ENCODE measurements at places on chromosomes 12 and 14.

DNA sequence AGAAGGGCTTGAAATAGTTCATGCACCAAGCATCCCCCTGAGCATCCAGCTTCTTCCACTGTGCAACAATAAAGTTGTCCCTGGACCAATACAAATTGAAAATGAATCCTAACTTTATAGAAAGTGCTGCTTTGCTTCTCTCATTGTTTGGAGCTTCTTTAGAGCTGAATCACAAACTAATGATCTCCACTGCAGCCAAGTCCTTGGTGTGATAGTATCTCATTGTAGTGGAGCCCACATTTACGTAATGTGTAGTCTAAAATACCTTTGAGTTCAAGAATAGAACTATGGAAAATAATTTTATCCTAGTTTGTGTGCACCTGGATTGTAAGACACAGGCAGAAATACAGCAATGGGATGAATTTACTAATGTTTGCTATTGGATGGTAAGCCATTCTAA, 319.9 kb downstream of the EGLN3 start:
- DNase-seq = no peak

- no peak for DNase-seq
Measured at GRCh38 chr12:11763760-11764520, 114.5 kb downstream of the ETV6 start.

GRCh38 chr12:104501660-104502059, 44.9 kb downstream of the CHST11 start:
- DNase-seq = peak; percentile 61

DNA sequence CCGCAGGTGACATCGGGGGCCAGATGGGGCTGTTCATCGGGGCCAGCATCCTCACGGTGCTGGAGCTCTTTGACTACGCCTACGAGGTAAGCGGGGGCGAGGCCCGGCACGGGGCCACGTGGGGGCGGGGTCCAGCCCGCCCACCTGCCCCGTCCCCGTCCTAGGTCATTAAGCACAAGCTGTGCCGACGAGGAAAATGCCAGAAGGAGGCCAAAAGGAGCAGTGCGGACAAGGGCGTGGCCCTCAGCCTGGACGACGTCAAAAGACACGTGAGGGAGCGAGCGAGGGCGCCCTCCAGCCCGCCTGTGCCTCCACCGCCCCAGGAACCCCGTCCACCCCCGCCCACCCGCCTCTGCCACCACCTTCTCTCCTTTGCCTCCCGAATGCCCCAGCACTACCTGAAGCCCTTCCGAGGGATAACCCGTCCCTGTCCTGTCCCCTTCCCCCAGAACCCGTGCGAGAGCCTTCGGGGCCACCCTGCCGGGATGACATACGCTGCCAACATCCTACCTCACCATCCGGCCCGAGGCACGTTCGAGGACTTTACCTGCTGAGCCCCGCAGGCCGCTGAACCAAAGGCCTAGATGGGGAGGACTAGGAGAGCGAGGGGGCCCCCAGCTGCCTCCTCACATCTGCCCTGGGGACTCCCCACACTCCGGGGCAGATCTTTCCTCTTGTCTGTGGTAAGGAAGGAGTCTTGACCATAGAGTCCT, 3.9 kb upstream of the SMARCD1 start:
- DNase-seq = no peak

DNA sequence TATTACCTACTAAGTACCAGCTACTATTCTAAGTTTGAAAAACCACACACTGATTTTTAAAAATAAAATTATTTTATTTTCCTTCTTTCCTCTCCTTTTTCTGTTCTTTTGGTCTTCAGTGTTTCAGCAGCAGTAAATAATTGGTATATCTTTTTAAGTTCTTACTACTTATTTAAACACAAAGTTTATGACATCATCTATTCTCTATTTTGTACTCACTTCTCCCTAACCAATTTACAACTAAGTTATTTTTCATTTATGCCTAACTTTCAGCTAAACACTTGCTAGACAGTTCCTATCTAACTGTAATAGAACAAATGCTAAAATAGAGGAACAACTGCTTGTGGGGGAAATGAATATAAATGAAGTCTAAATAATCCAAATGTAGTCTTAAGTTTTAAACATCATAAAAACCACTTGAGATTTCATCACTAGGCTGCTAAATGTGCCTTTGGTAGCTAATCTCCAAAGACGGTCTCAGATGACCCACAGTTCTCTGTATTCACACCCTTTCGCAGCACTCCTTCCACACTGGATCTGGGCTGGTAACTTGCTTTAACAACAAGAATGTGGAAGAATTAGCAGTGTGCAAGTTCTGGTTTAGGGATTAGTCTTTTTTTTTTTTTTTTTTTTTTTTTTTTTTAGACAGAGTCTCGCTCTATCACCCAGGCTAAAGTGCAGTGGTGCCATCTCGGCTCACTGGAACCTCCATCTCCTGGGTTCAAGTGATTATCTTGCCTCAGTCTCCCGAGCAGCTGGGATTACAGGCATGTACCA, 41.0 kb downstream of the TFCP2 start:
- DNase-seq = no peak

DNA sequence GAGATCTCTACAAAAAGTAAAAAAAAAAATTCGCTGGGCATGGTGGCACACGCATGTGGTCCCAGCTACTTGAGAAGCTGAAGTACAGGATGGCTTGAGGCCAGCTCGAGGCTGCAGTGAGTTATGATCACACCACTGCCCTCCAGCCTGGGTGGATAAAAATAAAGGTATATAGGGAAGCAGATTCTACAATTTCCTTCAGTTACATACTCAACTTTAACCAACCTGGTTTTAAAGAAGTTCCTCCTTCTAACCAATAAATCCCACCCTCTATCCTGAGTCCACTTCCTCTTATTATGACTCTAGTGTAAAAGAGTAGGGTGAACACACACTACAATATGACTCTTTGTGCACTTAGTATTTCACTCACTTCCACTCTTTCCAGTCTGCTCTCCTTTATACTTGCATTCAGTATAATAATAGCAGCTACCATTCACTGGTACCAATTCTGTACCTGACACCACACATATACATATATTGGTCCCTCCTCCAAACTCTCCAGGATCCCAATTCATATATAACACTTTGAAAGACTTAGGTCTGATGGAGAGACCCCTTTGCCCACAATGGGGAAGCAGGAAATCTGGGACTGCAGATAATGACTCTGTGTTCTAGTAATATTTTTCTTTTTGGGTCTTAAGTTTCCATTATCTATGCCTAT, 2.3 kb downstream of the ARF3 start:
- no peak for DNase-seq

DNA sequence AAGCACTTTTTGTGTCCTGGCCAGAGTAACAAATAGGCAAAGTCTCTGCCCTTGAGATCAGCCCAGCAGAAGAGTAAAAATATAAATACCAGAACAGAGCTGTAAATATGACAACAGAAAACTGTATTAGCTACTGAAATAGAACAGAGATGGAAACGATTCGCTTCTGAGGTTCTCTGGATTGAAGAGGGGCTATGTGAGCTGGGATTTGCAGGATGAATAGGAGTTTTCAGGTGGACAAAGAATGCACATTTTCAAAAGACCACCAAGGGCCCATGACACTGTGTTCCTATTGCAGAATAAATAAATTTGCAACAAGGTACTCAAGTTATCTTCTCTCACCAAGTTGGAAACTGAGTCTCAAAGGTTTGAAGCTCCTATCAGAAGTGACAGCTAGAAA, 176.6 kb downstream of the BCL11B start:
- DNase-seq = no peak

DNA sequence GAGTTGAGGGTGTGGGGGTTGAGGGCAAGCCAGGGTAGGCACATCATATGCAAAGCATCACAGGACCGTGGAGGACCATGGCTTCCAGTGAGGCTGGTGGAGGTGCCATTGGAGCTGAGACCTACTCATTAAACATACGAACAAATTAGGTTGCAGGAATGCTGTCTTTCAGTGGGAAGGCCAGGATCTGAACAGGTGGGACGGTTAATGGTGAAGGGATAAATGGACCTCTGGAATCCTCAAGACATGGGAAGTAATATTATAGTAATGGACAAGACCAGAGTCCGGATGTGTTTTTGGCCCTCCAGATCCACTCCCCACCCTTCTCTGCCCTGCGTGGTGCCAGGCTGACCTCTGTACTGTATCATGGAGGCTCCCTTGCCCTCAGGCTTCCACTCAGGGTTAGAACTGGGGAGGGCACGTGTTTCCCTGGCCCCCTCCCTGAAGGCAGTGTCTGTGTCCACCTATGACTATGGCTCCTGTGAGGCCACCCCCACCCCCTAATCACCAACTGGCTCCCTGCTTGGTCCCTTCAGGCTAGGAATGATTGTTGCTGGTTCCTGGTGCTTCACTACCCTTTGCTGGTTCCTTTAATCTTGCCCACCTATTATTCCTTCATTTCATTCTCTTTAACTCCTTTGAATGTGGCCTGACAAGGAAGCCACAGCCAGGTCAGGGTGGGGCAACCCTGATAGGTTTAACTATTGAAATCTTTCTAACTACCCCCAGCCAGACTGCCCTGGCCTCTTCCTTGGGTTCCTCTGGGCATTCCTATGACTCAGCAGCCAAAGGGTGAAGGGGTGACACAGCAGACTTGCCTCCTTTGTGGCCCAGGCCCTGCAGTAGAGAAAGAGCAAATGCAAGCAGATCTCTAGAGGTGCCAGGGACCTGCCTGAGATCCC, 10.7 kb downstream of the DHRS2 start:
- no peak for DNase-seq

DNA sequence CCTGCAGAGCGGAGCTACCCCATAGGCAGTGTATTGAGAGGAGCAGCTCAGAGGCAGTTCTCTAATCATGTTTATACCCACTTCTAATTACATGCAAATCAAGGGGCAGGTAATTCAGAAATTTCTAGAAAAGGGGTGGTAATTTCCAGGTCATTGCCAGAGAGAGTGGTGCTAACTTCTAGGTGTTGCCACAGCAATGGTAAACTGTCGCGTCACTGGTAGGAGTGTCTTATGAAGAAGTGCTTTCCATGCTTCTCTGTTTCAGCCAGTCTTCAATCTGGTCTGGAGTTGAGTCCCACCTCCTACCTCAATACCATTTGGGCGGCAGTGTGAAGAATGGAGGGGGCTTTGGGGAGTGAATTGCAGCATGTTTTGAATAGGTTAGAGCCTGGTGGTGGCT, 8.5 kb upstream of the AMN1 start:
- no peak for DNase-seq

- DNase-seq = no peak
Measured at GRCh38 chr12:107400686-107401447, 284.7 kb upstream of the PWP1 start.

GRCh38 chr12:26031318-26031717, 72.8 kb downstream of the RASSF8 start:
- DNase-seq = no peak

DNA sequence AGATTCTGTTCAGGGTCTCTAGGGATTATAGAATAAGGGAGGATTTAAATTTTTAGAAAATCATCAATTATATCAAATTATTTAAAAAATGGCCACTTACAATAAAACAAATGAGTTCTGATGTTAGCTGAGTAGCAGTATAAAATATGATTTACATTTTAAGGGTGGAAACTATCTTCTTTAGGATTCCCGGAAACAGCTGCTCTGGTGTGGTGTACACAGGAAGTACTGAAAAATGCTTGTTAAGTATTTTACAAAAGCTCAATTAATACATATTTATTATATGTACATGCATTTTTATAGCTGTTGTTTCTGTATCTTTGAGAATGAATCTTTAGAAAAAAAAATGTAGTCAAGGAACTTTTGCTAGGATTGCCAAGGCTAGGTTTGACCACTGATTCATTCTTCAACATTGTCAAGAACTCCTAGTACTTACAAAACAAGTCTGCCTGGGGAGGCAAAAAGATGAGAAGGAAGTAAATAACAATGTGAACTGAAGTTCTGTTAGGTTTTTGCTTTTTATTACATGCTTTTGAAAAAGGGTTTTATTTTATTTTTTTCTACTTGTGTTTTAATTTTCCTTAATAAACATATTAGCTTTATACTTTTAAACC, 48.0 kb downstream of the ARF6 start:
- DNase-seq = no peak

GRCh38 chr12:61365001-61365400, 895.2 kb upstream of the USP15 start:
- no peak for DNase-seq

GRCh38 chr12:121581686-121582429, 1.0 kb upstream of the KDM2B start:
- DNase-seq = no peak

GRCh38 chr14:65160091-65160490, 57.8 kb upstream of the MAX start:
- no peak for DNase-seq

DNA sequence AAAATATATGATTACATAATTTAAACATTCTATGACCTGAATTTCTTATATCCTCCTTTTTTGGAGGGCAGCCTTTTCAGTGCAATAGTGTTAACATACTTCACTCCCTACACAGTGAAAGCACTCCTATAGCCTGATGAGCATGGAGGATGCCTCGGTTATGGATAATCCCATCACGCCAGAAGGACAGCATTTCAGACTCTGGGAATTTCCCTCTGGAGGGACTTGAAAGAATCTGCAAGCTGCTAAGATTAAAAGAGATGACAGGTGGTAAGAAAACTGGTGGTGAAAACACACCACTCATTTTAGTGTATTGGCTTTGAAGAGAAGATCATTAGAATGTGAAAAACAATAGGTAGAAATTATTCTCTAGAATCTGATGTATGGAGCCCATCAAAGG, 99.3 kb upstream of the LMNTD1 start:
- DNase-seq = no peak

GRCh38 chr12:127590868-127591267, 676.1 kb upstream of the TMEM132C start:
- DNase-seq = no peak

All from stimulated activated CD4-positive, alpha-beta T cell treated with anti-CD3 and anti-CD28 coated beads, Interleukin-1b, Interleukin-23, amount 100 ng/mL, for 48 hours (primary cell).